ENCODE measurements at places on chromosomes 2 and 18. TPM values are rescaled to one million over a fixed set of nuclear protein-coding genes. Genes with fewer than 3 reads are reported as not detected.

RAB27B gene
- polyA plus RNA-seq = 6.3 TPM

- H3K4me3 ChIP-seq = peak overlapping the region; percentile 86
- H3K36me3 ChIP-seq = no peaks in the 10 kb centered on the region
Observed at GRCh38 chr18:25164211-25164847, 187.6 kb downstream of the ZNF521 start.

GRCh38 chr2:143150287-143150686 lies 21.1 kb downstream of the ARHGAP15 start:
- peak overlapping the region; percentile 76 for H3K27ac ChIP-seq
- no peak for DNase-seq
- no peaks in the 10 kb centered on the region for H3K36me3 ChIP-seq
- H3K27me3 ChIP-seq = no peaks in the 10 kb centered on the region
- H3K4me3 ChIP-seq = no peak overlapping the region

RAPGEF4 gene
- not detected for polyA plus RNA-seq

DNA sequence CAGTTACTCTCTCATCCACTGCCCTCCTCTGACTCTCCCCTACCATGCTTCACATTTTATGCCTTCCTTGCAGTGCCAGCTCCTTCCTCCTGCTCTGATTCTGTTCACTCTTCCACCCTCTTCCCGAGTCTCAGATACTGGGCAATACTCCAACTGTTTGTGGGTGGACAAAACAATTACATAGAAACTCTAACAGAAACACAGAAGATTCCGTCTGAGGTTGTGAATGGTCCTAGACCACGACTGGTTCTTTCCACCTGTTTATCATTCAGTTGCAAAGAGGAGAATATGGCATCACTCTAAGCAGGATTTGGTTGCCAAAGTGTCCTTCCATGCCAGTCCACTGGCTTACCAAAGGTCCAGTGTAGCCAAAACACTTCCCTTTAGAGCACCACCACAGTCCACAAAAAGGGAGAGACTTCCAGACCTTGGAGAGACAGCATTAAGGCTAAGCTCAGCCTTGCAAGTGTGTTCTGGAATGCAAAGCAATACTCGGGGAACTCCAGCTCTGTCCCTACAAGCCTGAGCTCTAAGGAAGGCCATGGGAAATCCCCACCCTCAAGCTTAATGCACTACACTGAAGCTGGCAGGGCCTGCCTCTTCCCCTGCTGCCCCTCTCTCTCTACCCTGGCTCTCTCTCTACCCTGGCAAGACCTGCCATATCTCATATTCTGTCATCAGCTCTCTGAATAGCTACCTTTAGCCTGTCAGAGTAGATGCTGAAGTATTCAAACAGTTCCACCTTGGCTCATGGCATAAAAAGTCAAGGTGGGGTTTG lies 33.6 kb upstream of the RND3 start:
- no peak overlapping the region for H3K4me3 ChIP-seq
- no peaks in the 10 kb centered on the region for H3K36me3 ChIP-seq
- no peak for DNase-seq
- H3K4me1 ChIP-seq = no peaks in the 10 kb centered on the region
- H3K27ac ChIP-seq = no peak overlapping the region

NABP1 gene
- 11.9 TPM for polyA plus RNA-seq

- H3K36me3 ChIP-seq = no peaks in the 10 kb centered on the region
- no peak for DNase-seq
- peak overlapping the region; percentile 93 for H3K4me3 ChIP-seq
- H3K4me1 ChIP-seq = peaks cover 41% of the 10 kb centered on the region
- peak overlapping the region; percentile 97 for H3K27ac ChIP-seq
Observed at GRCh38 chr2:97663626-97663961, 250 bp downstream of the ACTR1B start.
